ENCODE measurements at places on chromosomes 13 and 19. TPM values are rescaled to one million over a fixed set of nuclear protein-coding genes. Genes with fewer than 3 reads are reported as not detected.

DNA sequence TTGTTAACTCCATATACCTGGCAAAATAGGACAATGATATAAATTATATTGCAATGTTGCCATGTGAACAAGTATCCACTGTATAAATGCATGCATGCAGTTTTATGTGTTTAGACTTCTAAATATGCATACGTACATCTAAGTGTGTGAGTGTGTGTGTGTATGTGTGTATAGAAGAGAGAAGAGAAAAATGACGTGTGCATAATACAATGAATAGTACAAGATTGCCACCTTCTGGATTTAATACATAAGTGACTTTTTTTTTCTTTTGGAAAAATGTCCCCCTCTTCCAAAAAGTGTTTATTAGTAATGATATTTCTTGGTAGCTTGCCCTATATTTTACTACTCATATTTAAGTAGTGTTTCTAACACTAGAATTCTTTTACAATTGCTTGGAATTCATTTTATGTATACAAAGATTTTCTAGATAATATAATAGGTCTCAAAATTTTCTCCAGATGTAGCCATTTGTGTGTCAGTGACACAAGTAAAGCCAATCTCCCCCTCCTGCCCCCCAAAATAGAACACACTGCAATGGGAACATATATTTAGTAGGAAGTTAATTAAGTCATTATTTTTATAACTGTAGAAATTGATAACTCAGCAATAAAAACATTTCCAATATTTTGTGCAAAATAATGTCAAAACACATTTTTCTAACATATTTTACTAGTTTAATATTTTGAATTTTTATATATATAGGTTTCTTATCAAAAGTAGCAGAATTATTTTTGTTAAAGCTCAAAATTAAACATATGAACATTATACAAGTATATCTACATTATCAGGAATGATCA is 783.3 kb upstream of the ATXN8OS start:
- peak; percentile 39 for DNase-seq

Gene HPN
- total RNA-seq, result 162 TPM

- DNase-seq, result no peak
Observed at GRCh38 chr19:2083174-2083854, 12.8 kb downstream of the MOB3A start.

DNA sequence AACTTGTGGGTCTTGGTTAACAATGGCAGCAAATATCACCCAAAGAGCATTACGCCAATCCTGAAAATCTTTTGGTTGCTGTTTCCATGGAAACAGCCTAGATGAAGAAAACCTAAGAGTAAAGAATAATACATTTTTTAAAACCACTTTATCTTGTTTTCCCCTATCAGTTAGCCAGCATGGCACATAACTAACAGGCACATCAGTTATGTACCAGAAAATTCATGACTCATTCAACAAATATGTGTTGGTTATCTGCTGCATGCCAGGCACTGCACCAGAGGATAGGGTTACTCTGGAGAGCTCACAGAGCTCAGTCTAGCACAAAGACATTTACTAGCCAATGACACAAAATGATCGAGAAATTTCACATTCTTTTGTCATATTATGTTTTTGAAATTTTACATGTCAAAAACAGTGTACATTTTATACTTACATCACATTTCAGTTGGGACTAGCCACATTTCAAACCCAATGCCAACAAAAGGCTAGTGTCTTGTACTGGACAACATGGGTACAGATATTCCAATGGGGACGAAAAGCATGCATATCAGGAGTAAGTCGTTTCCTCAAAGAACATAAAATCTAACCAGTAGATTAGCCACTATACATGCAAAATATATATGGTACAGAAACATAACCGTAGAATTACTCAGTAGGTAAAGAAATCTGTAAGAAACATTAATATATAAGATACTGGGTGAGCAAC is 20.3 kb downstream of the LNX2 start:
- peak; percentile 23 for DNase-seq

GRCh38 chr13:43054803-43055802 is 31.7 kb downstream of the DNAJC15 start:
- DNase-seq, result peak; percentile 76

- no peak for DNase-seq
Observed at GRCh38 chr13:60175571-60175970, 11.8 kb upstream of the DIAPH3 start.

Gene LYPD5
- 0.20 TPM for total RNA-seq

DNA sequence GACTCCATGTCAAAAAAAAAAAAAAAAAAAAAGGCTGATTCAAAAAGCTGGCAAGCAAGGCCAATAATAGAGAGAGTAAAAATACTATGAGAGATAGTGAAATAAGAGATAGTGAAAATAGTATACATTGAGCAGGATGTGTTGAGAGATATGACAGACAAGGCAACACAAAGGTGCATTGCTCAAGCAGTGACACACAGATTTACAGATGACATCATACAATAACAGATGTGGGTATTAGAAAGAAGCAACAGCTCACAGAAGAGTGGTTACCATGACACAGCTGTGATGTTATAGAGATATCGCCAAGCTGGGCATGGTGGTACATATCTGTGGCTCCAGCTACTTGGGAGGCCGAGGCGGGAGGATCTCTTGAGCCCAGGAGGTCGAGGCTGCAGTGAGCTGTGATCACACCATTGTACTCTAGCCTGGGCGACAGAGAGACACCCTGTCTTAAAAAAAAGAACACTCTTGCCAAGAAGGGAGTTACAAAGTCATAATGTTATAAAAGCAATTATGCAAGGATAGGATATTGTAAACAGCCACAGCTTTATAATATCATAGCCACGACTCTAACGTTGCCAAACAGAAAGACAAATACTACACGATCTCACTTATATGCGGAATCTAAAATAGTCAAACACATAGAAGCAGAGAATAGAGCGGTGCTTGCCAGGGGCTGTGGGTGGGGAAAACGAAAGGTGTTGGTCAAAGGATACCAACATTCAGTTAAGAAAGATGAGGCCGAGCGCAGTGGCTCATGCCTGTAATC is 10.3 kb downstream of the TNFSF9 start:
- no peak for DNase-seq

DNA sequence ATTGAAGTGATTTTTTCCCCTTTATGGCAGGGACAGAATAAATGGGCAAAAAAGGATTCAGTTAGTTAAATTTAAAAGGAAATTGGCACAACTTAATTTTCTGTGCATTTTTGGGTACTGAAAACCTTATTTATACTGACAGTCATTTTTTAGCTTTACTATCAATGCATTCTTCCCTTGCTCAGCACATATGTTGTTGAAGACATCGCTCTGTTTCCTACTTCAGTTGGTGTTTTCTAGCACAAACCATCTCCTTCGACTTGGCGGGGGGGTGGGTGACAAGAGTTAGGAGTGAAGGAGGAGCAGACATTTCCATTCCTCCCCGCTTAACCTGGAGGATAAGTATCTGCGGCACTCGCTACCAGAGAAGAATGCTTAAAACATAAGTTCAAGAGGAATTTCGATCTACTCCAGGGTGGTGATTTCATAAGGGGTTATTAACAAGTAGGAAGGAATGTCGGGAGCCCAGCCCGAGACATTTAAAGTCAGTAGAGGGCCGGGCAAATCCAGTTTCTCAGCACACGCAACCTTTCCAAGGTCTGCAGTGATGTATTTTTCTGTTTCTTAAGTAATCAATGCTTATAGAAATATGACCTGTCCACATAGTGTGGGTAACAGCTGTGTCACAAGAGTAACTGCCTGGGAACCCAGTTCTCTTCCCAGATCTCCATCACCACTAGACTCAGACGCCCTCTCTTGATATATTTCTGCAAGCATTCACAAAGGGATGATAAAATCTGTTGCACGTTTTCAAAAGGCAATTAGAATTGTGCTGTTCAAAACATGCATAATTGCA is 525.8 kb downstream of the MYO16 start:
- DNase-seq, result no peak

Gene FFAR1
- not detected for total RNA-seq

GRCh38 chr19:3140667-3141038 is 4.8 kb downstream of the GNA15 start:
- no peak for DNase-seq

GRCh38 chr13:37144661-37145060 is 39.2 kb upstream of the CSNK1A1L start:
- DNase-seq, result peak; percentile 11

DNA sequence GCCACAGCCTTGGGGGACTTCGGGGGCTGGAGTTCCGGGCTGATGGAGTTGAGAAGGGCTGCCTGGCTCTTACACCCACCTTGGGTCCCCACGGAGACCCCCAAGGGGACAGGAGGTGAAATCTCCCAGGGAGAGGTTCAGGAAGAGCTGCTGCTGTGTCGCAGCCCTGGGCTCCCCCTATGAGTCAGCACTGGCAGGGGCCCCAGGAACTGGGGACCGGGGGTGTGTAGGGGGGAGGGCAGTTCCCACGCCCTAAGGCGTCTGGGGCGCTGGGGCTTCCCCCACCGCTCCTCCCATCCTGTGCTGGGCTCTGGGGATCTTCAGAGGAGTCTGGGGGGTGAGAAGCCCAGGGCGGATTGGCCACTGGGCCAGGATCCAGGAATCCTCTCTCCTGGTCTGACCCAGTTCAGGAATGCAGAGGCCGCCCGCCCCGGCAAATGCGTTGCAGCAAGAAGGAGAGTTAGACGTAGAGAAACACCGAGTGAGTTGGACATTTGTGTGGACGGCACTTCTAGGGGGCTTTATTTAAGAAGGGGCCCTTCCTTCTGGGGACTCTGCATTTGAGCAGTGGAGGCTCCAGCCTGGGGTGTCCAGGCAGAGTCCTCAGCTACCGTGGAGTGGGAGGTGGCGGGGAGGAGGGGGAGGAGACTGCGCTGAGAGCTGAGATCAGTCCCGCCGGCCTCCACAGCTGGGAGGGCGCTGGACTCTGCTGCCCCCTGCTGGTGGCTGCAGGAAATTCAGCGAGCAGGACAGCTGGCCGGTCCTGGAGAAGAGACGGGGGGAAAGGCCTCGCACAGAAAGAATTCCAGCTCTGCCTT is 15.0 kb upstream of the NANOS3 start:
- peak; percentile 94 for DNase-seq

Gene PTPRH
- total RNA-seq, result 31.5 TPM

DNA sequence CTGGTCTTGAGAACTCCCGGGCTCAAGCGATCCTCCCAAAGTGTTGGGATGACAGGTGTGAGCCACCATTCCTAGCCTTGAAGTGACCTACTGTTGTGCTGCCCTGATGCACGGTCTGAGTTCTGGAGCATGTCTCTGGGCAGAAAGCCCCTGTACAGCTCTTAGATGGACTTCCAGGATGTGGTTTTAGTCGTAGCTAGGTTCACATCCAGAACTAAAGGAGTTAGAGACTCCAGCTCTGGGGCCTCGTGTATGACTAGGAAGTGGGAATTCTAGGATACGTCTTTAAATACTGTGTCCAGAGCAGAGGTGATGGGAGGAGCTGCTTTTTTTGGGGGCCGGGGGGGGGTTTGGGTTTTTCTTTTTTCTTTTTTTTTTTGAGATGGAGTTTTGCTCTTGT is 12.2 kb downstream of the UPF1 start:
- no peak for DNase-seq

Gene TMEM150B
- 25.4 TPM for total RNA-seq

Gene ZNF98
- not detected for total RNA-seq

Gene POU2F2
- total RNA-seq, result not detected

DNA sequence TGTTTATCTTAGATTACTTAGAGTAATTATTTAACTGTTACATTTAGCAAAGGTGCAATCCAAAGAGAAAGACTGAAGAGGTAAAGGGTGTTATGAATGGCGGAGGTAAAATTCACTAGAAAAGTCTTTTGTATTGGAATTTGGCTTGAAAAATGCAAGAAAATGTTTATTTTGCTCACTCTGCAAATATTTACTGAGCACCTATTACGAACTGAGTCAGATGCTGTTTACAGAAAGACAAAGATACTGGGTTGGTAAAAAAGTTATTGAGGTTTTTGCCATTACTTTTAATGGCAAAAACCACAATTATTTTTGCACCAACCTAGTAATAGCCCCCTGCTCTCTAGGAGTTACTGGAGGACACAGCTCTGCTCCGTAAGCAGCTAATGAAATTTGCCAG is 135.2 kb downstream of the RBM26 start:
- no peak for DNase-seq

Gene PSPN
- 2.4 TPM for total RNA-seq

DNA sequence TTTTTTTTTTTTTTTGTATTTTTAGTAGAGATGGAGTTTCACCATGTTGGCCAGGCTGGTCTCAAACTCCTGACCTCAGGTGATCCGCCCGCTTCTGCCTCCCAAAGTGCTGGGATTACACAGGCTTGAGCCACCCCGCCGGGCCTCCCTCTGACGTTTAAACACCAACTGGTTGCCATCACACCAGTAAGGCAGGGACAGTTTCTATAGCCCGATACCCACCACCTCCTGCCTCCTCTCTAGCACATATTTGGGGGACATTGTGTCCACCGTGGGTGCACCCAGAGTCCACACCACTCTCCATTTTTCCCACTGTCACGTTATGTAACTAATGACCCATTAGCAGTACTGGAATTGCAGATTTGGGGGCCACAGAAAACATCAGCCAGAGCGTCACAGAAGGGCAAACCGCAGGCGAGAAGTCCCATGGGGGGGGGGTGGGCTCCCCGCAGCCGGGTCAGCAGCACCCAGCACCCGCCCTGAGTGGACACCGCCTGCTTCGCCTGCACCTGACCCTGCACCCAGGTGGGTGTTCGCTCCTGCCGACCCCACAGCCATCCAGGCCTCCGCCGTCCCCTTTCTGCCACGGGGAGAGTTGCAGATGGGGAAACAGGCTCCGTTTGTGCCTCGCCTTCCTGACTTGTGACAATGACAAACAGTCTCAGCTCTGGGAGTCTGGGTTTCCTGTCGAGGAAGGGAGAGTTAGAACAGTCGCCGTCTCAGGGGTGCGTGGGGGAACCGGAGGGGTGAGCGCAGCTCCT is 3.6 kb downstream of the ONECUT3 start:
- no peak for DNase-seq

- peak; percentile 34 for DNase-seq
Observed at GRCh38 chr13:73079359-73079758, 20.6 kb downstream of the KLF5 start.

DNA sequence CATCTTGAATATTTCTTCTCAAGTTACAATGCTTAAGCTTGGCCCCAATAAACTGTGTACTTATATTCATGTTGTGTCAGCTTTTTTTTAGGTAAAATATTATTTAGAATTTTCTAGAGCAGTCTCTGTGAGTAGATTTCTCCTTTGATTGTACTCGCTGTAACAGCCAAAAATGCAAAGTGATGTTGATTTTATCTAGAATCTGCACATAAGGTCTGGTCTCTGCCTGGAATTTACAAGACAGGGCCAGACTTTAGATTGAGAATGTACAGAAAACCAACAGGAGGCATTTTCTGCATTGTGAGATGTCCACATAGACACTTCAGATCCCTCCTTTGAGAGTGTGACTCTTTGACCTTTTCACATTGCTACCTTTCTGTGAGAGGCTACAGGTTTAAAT is 43.1 kb upstream of the ZNF681 start:
- DNase-seq, result no peak

GRCh38 chr19:13241231-13242104 is 91.3 kb downstream of the IER2 start:
- no peak for DNase-seq

- peak; percentile 68 for DNase-seq
Observed at GRCh38 chr13:70310396-70311119, 202.3 kb upstream of the KLHL1 start.
